ENCODE measurements at places on chromosomes 1 and 21.

GRCh38 chr1:40974945-40975344, 4.6 kb upstream of the CTPS1 start:
- DNase-seq: no peak

DNA sequence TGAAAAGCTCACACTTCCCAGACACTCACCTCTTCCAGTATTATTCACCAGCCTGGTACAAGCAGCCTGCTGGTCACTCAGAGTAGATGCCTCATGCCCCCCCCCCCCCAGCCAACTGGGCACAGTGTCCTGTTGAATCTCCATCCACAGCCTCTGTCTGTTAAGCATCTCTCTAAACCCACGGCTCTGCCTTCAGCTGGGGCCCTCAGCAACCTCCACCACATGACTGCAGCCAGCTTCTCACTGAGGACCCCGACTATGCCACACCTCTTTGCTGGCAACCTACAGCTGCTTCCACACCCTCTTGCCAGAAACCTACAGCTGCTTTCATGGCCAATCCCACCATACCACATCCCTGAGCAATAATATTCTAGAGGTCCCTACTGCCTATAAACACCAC, 113.1 kb downstream of the RHOU start:
- no peak for DNase-seq

GRCh38 chr1:226946841-226947240, 6.7 kb downstream of the COQ8A start:
- no peak for DNase-seq

GRCh38 chr1:203130358-203130985, 2.9 kb downstream of the ADORA1 start:
- DNase-seq: no peak

DNA sequence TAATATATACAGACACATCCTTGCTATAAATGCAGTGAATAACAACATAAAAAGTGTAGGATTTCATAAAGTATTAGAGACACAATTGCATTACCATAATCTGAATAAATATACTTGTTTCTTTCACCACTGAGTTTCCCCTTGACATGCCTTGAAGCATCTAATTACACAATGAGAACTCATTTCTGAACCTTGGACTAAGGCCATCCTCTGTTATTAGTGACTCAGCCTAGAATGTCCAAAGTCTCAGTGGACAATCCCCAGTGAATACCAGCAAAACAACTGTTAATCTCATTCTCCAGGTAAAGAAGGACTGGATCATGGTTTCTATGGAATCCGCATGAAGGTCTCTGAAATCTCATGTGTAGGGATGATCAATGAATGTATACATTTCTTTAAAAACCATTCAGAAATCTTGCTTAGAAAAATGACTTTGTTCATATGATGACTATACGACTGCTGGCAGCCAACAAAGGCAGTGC, at the start of gene OR2L5:
OR2L5 (plus strand) TSS at position 432 of the 482 bp plus-strand sequence. CDS start 8,288 bp downstream, outside the sequence.
- DNase-seq: no peak

GRCh38 chr1:197024460-197024859, 42.6 kb downstream of the F13B start:
- DNase-seq: no peak

- DNase-seq: no peak
These were observed 751.9 kb upstream of the NEGR1 start for GRCh38 chr1:73034271-73034670.

- DNase-seq: no peak
These were observed 207.5 kb downstream of the MATN1 start for GRCh38 chr1:30515755-30516484.

DNA sequence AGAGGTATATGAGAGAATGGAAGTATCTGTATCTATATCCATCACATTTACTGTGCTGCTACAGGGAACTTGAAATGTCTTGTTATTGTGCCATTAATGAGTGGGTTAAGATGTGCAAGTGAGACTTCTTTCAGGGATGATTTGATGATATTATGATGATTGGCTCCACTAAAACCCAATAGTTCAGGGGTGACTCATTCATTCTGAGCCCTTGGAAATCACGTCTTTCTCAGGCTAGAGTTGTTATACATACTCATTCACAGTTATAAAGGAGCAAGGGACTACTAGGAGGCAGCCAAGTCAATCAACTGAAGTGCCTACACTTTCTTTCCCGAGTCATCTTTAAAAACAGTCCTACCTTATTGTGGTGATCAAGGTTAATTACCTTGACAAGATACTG, 1109.8 kb upstream of the B3GALT2 start:
- DNase-seq: no peak

- no peak for DNase-seq
These were observed 51.0 kb downstream of the MYSM1 start for GRCh38 chr1:58648842-58649241.

GRCh38 chr1:36609241-36610027, 126.7 kb upstream of the CSF3R start:
- DNase-seq: no peak

DNA sequence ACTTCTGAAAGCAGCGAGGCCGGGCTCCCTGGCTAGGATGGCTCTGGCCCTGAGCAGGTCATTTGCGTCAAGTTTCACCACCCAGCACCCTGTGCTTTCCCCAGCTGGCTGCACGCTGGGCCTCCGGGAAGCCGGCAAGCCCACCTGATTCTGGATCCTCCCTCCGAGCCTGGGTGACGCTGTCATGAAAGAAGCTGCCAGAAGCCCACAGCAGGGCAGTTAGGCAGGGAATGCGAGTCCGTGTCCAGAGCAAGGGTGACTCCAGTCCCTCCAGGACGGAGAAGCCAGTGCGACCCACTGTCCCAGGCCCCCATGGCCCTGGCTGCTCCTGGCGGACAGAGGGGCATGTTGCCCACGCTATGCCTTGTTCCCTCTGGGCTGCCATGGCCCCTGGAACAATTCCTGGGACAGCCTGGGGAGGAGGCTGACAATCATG, 44.4 kb upstream of the PCBP3 start:
- no peak for DNase-seq

GRCh38 chr1:77905603-77906002, 17.2 kb downstream of the NEXN start:
- no peak for DNase-seq

DNA sequence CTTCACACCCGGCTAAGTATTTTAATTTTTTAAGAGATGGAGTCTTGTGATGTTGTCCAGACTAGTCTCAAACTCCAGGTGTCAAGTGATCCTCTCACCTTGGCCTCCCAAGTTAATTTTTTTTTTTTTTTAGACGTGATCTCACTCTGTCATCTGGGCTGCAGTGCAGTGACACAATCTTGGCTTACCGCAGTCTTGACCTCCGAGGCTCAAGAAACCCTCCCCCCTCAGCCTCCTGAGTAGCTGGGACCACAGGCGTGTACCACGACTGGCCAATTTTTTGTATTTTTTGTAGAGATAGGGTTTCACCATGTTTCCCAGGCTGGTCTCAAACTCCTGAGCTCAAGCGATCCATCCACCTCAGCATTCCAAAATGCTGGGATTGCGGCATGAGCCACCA, 11.7 kb upstream of the IFNLR1 start:
- no peak for DNase-seq

DNA sequence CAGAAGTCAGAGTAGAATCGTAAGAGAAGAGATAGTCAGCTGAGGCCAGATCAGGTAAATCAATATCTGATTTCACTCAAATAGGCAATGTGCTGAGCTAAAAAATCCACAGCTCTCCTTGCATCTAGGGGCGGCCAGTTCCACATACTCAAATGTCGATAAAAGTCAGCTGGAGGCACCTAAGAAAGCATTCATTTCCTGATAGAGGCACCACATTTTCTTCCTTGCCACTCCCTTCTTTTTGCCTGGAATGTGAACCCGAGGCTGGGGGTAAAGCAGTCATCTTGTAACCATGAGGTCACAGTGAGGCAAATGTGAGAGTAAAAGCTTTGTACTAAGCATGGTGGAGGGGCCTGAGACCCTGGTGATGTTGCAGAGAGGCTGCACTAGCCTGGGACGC, 24.2 kb upstream of the CTPS1 start:
- DNase-seq: no peak

DNA sequence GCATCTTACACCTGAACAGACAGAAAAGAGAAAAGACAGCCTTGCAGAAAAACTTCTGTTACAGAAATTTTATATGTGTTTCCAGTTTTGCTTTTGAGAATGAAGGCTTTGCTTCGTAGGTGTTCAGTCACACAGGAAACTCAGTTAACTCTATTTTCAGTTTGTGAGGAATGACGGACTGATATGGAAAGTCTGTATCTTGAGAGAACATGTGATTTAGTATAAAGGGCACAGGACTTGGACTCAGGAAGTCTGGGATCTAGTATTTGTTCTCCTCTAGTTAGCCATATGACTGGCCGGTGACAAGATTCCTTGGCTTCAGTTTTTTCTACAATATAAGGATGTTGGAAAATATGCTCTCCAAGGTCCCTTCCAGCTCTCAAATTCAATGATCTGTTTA, 149.1 kb downstream of the OLFM3 start:
- no peak for DNase-seq

GRCh38 chr1:239575113-239575512, 188.7 kb downstream of the CHRM3 start:
- no peak for DNase-seq

- no peak for DNase-seq
These were observed 122.8 kb downstream of the SDCCAG8 start for GRCh38 chr1:243378669-243379068.

DNA sequence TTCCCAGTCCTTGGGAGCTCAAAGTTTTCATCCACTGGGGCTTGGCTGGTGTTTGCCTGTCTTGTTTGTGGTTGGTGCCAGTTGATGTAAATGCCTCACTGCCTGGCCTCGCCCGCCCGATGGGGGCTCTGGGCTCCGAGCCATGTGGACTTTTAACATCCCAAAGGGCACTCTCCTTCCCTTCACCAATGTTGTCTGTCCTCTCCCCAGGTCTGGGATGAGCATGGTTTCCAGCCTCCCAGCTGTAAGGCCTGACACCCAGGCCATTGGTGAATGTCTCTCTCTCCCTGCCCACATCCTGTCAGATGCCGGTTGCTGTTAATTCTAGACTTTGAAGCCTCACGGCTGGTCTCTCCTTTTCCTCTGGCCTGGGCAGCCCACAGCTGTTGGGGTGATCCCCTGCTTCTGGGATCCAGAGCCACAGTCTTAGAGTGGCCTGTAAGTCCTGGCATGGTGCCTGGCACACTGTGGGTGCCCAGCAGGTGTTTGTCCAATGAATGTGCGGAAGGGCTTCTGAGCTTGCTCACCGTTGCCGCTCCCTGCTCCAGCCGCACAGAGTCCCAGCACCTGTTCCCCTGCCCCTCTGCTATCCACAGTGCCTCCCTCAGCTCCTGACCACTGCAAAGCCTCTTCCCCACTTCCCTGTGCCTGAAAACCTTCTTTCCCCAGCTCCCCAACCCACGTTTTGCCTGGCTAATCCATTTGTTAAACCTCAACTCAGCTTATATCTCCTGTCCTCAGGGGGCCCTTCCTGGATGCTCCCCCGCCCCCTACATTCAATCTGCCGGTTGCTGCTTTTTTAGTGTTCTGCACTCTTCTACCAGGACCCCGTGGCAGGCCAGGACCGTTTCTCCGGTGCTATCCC, 3.3 kb upstream of the C1orf174 start:
- no peak for DNase-seq

DNA sequence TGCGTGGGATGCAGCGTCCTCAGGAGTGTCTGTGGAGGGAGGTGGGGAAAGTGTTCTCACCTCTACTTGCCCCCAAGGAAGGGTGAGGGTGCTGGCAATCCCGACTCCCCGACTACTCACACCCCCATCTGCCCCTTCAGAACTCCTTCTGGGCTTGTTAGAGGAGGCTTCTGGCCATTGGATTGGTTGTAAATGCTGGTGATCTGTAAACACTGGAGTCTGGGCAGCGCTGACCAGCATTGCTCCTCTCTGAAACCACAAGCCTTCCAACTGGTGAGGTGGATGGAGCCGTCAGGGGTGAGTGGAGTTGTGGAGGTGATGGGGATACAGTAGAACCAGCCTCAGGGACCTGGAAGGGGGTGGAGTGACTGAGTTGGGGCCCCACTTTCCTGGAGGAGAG, 59.3 kb downstream of the NKAIN1 start:
- DNase-seq: no peak

DNA sequence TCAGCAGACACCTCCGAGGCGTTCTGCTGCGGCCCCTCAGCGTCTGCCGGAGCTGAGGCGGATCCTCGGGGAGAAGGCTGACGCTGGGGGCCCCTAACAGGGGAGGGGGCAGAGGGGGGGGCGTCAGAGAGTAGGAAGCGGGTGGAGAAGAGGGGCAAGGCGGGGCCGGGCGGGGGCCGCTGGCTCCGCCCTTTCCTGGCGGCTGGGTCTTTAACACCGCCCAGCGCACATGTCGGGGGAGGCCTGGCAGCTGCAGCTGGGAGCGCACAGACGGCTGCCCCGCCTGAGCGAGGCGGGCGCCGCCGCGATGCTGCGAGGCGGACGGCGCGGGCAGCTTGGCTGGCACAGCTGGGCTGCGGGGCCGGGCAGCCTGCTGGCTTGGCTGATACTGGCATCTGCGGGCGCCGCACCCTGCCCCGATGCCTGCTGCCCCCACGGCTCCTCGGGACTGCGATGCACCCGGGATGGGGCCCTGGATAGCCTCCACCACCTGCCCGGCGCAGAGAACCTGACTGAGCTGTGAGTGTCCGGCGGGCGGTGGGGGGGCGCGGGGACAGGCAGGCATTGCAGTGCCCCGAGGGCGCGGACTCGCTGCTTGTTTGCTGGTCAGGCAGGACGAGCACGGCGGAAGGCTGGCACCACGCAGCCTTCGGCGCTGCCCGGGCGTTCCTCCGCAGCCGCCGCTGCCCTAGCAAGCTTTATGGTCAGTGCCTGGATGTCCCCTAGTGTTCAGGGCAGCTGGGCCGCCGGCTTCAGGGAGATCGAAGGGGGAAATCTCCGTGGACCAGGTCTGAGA, at the start of gene NTRK1:
NTRK1 (plus strand) TSS at position 238 of the 796 bp plus-strand sequence; CDS start at position 308, 70 bp downstream.
- no peak for DNase-seq

GRCh38 chr1:15212954-15213291, 34.1 kb upstream of the FHAD1 start:
- DNase-seq: no peak

GRCh38 chr1:9417695-9418094, 121.6 kb upstream of the SLC25A33 start:
- DNase-seq: no peak

- no peak for DNase-seq
These were observed 48.9 kb downstream of the PRKCZ start for GRCh38 chr1:2098839-2099785.

- DNase-seq: no peak
These were observed 249.3 kb downstream of the ZNF648 start for GRCh38 chr1:181812208-181812607.

- DNase-seq: no peak
These were observed 5.1 kb upstream of the ARHGAP30 start for GRCh38 chr1:161074676-161075368.

DNA sequence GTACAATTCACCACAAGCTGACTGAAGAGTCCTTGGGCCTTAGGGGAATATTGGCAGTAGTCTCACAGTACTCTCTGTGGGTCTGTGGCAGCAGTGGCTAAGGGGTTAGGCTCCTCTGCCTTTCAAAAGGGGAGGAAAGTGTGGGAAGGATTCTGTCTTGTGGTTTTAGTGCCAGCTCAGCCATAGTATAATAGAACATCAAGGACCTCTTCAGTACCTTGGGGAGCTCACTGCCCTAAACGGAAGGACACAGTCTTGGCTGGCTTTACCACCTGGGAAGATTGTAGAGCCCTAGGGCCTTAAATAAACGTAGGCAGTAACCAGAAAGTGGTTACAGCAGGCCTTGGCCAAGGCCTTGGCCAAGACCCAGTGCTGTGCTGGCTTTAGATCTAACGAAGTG, 265.7 kb downstream of the COL11A1 start:
- DNase-seq: no peak

GRCh38 chr1:31924839-31925238, 13.3 kb downstream of the PTP4A2 start:
- DNase-seq: no peak
